ENCODE measurements at places on chromosomes 5 and 9.

GRCh38 chr5:61800450-61800849 lies 468.4 kb downstream of the ZSWIM6 start:
- DNase-seq = no peak

DNA sequence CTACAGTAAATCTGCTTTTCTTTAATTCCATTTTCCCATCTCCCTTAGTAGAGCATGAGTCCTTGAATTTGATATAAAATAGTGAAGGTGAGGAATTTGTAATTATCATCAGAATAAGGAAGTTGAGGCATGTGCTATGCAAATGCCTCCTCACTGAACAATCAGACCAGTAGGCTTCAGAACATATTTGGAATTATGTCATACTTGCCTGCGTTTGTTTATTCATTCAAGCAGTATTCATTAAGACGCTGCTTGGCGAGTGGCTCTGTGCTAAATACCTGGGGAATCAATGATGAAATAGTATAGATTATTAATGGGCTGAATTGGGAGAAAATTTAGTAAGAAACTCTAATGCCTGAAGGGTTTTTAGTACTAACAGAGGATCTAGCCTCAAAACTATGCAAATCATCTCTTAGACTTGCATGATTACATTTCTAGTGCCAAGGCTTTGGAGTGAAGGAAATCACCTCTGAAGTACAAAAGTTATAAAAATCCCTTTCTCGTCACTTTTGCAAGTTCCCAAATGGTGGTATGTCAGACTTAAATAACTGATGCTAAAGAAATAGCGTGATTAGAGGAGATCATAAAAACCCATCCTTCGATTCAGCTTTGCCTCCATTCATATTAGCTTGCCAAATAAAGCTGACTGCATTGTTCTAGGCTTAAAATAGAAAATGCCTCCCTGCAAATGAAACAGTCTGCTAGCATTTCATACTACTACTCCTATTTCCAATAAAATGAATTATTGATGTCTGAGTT lies 141.7 kb downstream of the PCSK5 start:
- no peak for DNase-seq

GRCh38 chr9:30329431-30329830 lies 2055.0 kb upstream of the ACO1 start:
- no peak for DNase-seq

GRCh38 chr5:19790829-19791466 lies 197.1 kb downstream of the CDH18 start:
- no peak for DNase-seq

DNA sequence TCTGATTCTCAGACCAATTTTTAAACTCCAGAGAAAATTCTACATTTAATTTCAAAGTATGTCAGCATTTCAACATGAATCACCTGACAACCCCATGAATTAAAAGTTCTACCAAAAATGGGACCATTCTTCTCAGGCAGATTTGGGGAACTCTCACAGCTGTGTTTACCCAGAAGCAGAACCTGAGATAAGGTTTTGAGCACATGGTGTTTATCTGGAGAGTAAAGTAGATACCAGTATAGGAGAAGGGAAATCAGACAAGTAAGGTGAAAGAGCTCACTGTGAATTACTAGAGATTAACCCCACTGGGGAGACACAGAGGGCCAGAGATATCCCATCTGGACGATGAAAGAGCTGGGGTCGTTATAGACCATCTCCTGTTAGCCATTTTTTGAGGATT lies 729.1 kb downstream of the DNAH5 start:
- DNase-seq = no peak

DNA sequence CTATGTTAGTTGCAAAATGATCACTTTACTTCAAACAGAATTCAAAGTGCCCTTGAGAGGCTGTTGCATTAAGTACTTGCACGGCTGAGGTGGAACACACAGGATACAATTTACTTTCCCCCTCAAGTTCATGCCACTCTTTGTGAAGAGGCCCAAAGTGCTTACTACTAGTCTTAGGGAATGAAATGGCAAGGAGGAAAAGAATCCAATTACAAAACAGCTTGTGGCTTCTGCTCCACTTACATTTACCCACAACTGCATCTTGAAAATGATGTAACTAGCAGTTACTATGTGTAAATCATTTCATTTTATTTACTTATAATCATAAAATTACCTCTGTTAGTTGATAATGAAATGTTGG lies 14.6 kb downstream of the FOXD1 start:
- no peak for DNase-seq

GRCh38 chr5:153470736-153471135 lies 19.7 kb upstream of the GRIA1 start:
- DNase-seq = no peak

- DNase-seq = no peak
Measured at GRCh38 chr5:132024789-132025402, 13.4 kb upstream of the ACSL6 start.

GRCh38 chr9:115808108-115808507 lies 345.5 kb upstream of the PAPPA start:
- DNase-seq = no peak

DNA sequence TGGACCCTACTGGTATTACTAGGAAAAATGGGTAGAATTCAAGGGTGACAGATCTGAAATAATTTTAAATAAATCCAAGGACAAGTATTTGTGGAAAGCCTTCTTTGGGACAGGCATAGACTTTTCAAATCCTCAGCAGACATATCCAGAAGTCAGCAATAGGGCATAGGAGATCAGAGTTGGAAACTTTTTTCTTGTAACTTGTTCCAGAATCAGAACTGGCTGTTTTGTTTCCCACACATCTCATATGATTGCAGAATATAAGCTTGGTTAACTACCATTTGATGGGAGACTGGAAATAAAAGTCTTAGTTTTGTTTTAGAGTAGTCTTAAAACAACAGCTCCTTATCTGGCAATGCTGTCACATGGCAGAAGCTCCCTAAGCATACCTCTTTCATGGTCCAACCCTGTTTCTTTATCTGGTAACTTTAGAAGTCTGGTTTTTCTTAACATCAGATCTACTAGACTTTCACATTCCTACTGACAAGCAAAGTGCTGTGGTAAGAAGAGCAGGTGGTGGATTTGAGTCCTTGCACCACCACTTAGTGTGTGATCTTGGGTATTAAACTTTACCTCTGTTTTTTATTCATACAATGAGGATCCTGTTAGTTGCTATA lies 25.1 kb downstream of the XRCC4 start:
- DNase-seq = no peak

DNA sequence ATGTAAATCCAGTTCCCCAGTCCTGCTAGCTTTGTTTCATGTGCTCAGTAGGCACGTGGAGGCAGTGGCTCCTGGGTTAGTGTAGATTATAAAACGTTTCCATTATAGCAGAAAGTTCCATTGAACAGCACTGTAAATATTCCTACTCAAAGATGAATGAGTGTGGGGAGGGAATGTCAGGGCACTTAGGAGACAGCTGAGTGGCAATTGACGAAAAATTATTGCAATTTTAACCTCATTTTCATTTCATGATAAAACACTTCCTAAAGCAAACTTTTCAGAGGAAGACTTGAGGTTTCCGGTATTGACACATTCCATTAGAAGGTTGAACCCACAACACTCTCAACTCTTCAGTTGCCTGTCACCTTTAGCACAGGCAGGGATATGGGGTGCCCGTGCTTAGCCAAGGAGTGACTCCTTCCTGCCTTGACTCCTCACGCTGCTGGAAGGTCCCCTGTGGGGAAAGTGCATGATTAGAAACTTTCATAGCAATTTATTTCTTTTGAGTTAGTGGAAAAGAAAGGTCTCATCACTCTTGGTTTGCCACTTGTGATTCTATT lies 41.2 kb downstream of the SLC46A2 start:
- no peak for DNase-seq

GRCh38 chr5:126857472-126858410 lies 80.8 kb downstream of the LMNB1 start:
- no peak for DNase-seq

GRCh38 chr5:85000671-85001070 lies 616.0 kb upstream of the EDIL3 start:
- DNase-seq = no peak

DNA sequence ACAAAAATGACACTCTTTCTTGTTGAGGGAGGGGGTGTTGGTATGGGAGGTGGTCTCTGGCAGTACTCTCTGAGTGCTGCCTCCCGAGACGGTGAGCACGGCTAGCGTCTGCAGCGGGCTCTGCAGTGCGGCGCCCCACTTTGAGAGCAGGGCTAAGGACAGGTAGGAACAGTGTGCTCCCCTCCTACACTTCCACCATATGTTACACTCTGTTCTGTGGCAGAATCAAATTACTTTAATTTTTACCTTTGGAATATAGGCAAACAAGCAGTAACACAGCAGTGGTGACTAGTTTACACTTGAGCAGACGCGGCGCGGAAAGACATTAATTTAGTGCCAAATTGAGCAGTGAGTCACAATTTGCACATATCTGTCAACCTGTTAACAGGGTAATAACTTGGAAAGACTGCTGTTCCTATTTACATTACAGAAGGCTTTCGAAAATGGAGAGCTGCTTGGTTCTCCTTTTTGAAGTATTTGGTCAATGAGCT lies 136.3 kb downstream of the MED27 start:
- no peak for DNase-seq

DNA sequence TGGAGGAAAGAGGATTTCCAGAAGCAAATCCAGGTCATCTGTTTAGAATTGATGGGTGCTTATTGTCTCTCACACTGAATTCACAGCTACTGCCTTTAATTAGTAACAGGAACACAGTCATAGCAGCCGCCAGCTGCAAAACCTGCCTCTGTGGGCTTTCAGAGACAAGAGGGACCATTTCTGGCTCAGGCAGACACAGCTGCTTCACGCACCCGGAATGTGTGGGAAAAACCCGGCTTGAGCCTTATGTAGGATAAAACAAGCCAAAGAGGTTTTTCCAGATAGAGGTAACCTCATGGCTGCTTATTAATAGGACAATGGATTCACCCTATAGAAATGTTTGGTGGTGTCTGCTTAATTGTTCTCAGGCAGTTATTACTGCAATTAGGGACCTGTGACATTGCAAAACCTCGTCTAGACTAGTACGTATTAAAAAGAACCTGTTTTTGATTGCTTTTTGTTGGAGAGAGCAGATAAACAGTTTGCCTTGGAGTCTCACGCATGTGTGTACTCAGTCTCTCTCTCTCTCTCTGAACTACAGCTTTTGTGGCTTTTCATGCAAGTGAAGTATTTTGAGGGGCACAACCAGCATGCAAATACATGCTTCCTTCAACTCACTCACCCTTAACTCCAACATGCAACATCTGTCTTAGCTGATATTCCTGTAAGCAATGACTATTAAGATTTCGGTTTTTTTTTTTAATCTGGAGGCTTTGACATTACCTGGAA lies 302.7 kb downstream of the PLK2 start:
- peak; percentile 14 for DNase-seq

DNA sequence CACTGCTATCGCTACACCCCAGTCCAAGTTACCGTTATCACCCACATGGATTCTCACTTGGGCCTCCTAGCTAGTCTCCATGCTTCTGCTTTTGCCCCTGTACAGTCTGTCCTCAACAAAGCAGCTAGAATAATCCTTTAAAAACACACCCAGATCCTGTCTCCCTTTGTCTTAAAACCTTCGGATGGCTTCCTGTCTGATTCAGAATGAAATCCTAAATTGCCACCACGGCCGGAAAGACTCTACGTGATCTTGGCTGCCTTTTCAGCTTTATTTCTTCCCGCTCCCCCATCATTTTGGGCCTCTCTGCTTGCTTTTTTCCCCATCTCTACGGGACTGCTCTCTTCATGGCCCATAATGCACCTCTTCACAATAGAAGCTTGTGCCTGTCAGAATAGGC lies 33.4 kb downstream of the GDNF start:
- no peak for DNase-seq

GRCh38 chr5:140540227-140540626 lies 7.2 kb upstream of the EIF4EBP3 start:
- no peak for DNase-seq

- DNase-seq = no peak
Measured at GRCh38 chr9:94909250-94909894, 182.9 kb downstream of the AOPEP start.

- no peak for DNase-seq
Measured at GRCh38 chr9:25845867-25846266, 167.6 kb upstream of the TUSC1 start.

GRCh38 chr9:108783731-108784495 lies 71.9 kb downstream of the ACTL7B start:
- DNase-seq = no peak

DNA sequence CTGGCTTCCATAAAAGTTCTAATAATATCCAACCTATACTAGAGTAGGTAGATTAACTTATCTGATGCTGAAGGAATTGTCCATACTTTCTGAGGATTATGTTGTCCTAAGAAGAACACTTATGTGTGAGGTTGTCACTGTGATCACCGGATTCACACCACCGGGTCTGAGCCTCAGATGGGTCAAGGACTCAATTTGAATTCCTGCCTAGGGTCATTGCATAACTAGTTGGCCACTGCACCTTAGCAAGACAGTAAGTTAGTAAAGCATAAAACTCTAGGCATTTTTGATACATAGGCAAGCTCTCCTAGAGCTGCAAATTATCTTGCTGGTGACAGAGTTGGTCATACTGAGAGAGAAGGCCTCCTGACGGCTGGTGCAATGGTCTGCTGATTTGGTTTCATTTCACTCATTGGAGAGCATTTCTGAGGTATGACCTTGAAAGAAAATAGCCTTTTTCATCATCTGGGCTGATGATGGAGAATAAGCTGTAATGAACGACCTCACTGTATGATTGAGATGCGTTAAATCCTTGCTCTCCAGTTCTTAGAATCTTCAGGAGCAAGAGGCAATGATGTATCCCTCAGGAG lies 72.0 kb upstream of the CKMT2 start:
- DNase-seq = no peak

GRCh38 chr9:98691890-98692289 lies 16.8 kb downstream of the GABBR2 start:
- DNase-seq = no peak

DNA sequence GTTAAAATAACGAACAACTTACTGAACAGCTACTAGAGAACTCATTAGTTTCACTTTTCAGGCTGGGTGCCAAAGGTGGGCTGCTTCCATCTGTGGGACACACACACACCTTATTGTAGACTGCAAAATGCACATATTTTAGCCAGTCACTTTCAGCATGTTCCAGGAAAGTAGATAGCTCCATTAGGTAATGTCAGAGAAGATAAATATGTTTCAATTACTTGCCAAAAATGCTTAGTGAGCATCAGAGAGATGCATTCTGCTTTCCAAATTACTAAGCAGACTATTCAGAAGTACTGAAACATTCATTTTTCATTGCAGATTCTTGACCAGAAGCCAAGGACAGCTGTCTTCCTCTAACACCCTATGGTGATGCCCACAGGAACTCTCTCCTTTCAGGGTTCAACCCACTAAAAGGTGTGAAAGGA lies 56.2 kb upstream of the APC start:
- no peak for DNase-seq

- DNase-seq = no peak
Measured at GRCh38 chr5:114065912-114066311, 296.0 kb upstream of the KCNN2 start.

GRCh38 chr5:24005384-24005783 lies 498.0 kb downstream of the PRDM9 start:
- no peak for DNase-seq

All from head of caudate nucleus (tissue), 42 donors.